ENCODE measurements at places on chromosomes 2 and 18.

GRCh38 chr18:39190508-39190907, 1624.9 kb upstream of the CELF4 start:
- DNase-seq = peak; percentile 36
- H3K36me3 ChIP-seq = no peaks in the 10 kb centered on the region
- no peaks in the 10 kb centered on the region for H3K27me3 ChIP-seq
- no peak overlapping the region for H3K4me3 ChIP-seq
- no peaks in the 10 kb centered on the region for H3K4me1 ChIP-seq

- H3K27ac ChIP-seq = no peak overlapping the region
- no peak for DNase-seq
- H3K27me3 ChIP-seq = no peaks in the 10 kb centered on the region
- H3K36me3 ChIP-seq = no peaks in the 10 kb centered on the region
Observed at GRCh38 chr2:25821225-25822056, 56.8 kb downstream of the ASXL2 start.

GRCh38 chr18:42517896-42518295, 562.9 kb downstream of the PIK3C3 start:
- H3K27ac ChIP-seq = no peak overlapping the region
- H3K36me3 ChIP-seq = no peaks in the 10 kb centered on the region
- no peak for DNase-seq
- H3K4me3 ChIP-seq = no peak overlapping the region

GRCh38 chr2:65049010-65049639, 7.1 kb upstream of the CEP68 start:
- H3K36me3 ChIP-seq = no peaks in the 10 kb centered on the region
- peaks cover 2% of the 10 kb centered on the region for H3K4me1 ChIP-seq
- H3K27ac ChIP-seq = no peak overlapping the region
- H3K4me3 ChIP-seq = no peak overlapping the region

DNA sequence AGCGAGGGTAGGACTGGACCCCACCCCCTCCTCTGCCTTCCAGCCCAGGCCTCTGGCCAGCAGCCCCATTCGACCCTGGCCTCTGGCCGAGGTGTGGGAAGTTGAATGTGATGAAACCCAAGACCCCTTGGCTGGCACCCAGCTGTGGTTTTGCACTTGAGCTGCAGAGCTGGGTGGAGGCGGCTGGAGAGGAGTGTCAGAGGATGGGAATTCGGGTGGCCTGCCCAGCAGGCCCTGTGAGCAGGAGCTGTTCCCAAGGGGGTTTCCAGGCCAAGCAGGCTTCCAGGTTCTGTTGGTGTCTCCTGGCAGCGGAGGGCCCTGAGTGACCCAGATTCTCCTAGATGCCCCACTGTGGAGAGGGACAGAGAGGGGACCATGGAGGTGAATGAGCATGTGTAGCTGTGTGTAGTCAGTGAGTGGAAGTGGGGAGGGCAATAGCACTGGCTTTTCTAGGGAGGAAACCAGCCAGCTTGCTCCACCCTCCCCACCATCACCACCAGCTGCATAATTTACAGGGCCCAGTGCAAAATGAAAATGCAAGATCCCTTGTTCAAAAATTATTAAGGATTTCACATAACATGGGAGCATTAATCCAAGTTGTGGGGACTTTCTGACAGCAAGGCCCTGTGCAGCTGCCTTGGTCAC, 172.2 kb upstream of the HAAO start:
- H3K27me3 ChIP-seq = no peaks in the 10 kb centered on the region
- H3K4me3 ChIP-seq = no peak overlapping the region
- DNase-seq = no peak
- H3K36me3 ChIP-seq = no peaks in the 10 kb centered on the region

DNA sequence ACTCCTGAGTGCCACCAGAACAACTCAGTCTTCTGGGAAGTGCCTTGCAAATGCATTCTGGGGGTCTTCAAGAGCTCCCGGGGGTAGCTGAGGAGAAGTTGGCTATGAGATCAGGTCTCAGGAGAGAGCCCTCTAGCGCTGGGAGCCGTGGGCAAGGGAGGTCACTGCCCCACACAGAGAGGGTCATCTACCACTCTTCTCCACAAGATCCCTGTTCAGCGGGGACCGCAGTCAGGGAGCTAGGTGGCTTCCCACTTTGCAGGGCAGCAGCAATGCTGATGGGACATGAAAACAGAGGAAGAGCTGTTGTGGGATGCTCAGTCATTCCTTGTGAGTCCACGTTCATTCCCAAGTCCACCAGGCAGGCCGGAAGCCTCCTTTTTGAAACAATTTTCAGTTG, 66.6 kb downstream of the ACKR3 start:
- DNase-seq = no peak
- H3K27ac ChIP-seq = no peak overlapping the region
- no peaks in the 10 kb centered on the region for H3K27me3 ChIP-seq

DNA sequence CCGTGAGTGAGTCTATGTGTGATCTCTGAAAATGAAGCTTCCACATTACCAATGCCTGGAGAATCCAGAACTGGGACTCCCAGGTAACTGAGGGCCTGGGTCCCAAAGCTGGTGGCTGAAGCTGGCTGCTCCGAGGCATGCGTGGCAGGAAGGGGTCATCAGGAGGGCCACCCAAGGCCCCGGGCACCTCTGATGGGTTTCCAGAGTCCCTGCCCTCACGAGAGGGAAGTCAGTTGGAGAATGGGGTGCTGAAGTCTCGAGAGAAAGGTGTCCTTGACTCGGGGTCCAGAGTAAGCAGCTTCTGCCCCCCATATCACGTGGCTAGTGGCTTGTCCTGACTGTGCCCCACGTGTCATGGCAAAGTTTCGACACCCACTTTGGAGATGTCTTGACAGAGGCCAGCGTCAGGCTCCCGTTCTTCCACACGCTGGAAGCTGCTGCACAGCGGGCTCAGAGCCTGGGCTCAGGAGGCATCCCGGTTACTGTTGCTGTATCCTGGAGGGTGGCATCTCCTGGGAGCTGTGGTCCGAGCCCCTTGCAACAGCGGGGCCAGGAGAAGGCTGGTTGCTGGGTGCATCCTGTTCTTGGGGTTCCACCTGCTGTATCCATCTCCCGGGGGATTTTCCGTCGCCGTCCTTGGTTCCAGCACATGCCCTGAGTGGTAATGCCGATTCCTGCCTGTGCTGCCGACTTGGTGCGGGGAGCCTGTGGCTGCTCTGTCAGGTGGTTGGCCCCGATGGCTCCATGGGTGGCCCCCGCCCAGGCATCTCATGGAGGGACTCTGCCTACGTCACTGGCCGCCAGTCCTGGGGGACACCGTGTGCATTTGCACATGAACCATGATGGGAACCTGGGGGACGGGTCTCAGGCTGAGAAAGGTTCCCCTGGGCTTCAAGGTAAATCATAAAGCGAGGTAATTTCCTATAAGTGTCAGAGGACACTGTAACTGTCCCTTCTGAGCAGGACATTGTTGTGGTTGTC, 183.3 kb upstream of the HDAC4 start:
- no peaks in the 10 kb centered on the region for H3K27me3 ChIP-seq
- no peak overlapping the region for H3K27ac ChIP-seq
- no peak for DNase-seq
- H3K4me3 ChIP-seq = no peak overlapping the region
- no peaks in the 10 kb centered on the region for H3K36me3 ChIP-seq

DNA sequence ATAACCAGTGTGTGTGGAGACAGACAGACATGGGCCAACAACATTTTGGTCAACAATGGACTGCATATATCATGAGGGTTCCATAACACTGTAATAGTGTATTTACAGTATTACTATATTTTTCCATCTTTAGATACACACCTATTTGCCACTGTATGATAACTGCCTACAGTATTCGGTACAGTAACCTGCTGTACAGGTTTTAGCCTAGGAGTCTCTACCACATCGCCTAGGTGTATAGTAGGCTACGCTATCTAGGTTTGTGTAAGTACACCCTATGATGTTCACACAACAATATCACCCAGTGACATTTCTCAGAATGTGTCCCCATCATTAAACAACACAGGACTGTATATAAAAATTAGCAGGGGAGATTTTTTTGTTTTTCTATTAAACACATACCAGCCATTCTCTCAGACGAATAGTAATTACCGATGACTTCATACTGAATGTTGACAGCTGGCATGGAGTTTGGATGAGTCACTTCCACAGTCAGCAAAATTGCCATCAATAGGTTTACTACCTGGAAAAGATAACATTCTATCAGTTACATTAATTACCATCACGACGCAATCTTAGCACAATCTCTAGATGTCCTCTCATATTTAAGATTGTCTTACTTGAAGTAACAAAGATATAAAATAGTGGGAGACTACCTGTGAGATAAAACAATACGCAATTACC, 10.8 kb downstream of the LAPTM4A start:
- no peak overlapping the region for H3K4me3 ChIP-seq
- H3K27me3 ChIP-seq = no peaks in the 10 kb centered on the region
- peaks cover 8% of the 10 kb centered on the region for H3K4me1 ChIP-seq
- H3K27ac ChIP-seq = no peak overlapping the region
- H3K36me3 ChIP-seq = peaks cover 17% of the 10 kb centered on the region

GRCh38 chr2:120294008-120294340, 41.3 kb downstream of the RALB start:
- H3K27ac ChIP-seq = no peak overlapping the region
- DNase-seq = no peak
- no peak overlapping the region for H3K4me3 ChIP-seq
- H3K36me3 ChIP-seq = peaks cover 3% of the 10 kb centered on the region

DNA sequence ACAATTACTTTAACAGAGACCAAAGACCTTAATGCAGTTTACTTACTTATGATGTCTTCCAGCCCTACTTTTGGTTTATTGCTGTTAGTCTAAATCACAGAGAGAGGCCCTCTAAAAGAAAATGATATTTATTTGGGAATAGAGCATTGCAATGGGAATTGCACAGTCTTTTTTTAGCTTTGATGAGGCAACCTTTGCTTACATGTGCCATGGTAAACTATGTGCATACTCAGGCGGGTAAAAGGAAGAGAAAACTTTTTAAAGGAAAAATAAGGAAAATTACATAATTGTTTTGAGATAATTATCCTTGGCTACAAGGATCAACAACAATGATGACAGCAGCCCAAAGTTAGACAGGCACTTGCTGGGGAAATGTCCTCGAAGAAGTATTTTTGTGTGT, 78.6 kb downstream of the EFEMP1 start:
- H3K36me3 ChIP-seq = no peaks in the 10 kb centered on the region
- no peak overlapping the region for H3K27ac ChIP-seq
- no peaks in the 10 kb centered on the region for H3K27me3 ChIP-seq
- DNase-seq = no peak
- H3K4me3 ChIP-seq = no peak overlapping the region

- peaks cover 5% of the 10 kb centered on the region for H3K4me1 ChIP-seq
- H3K36me3 ChIP-seq = peaks cover 37% of the 10 kb centered on the region
- H3K27ac ChIP-seq = no peak overlapping the region
- DNase-seq = no peak
- no peak overlapping the region for H3K4me3 ChIP-seq
Observed at GRCh38 chr2:241096979-241097378, 5.1 kb downstream of the MTERF4 start.

- no peak overlapping the region for H3K27ac ChIP-seq
- DNase-seq = peak; percentile 46
- H3K36me3 ChIP-seq = no peaks in the 10 kb centered on the region
- no peaks in the 10 kb centered on the region for H3K27me3 ChIP-seq
- no peaks in the 10 kb centered on the region for H3K4me1 ChIP-seq
Observed at GRCh38 chr2:14543284-14543683, 89.2 kb upstream of the LRATD1 start.

DNA sequence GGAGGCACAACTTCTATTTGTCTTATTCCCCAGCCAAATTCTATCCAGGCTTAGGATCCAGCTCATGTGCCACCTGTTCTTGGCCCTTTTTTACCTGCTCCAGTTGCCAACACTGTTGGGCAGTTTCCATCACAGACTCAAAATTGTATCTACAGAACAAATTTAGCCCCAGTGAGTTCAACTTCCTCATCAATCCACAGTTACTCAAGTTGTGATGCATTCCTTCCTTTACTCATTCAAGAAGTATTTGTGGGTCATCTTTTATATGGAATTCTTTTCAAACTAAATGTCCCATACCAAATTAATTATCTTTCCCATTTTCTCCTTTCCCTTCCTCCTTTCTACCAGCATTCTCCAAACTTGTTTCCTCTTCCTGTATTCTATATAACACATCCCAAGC, 12.7 kb upstream of the DDX18 start:
- no peaks in the 10 kb centered on the region for H3K4me1 ChIP-seq
- H3K36me3 ChIP-seq = no peaks in the 10 kb centered on the region
- no peak for DNase-seq
- no peak overlapping the region for H3K4me3 ChIP-seq
- H3K27ac ChIP-seq = no peak overlapping the region
- no peaks in the 10 kb centered on the region for H3K27me3 ChIP-seq

- H3K4me3 ChIP-seq = no peak overlapping the region
- H3K4me1 ChIP-seq = peaks cover 4% of the 10 kb centered on the region
- H3K27ac ChIP-seq = no peak overlapping the region
- no peaks in the 10 kb centered on the region for H3K36me3 ChIP-seq
Observed at GRCh38 chr2:127531221-127531648, 4.2 kb upstream of the MYO7B start.

- no peaks in the 10 kb centered on the region for H3K27me3 ChIP-seq
- H3K4me3 ChIP-seq = peak overlapping the region; percentile 10
- H3K27ac ChIP-seq = no peak overlapping the region
- no peaks in the 10 kb centered on the region for H3K4me1 ChIP-seq
- DNase-seq = no peak
Observed at GRCh38 chr2:238499731-238500580, 73.2 kb downstream of the ASB1 start.

- H3K27me3 ChIP-seq = no peaks in the 10 kb centered on the region
- H3K4me1 ChIP-seq = no peaks in the 10 kb centered on the region
- H3K36me3 ChIP-seq = no peaks in the 10 kb centered on the region
- DNase-seq = peak; percentile 11
- no peak overlapping the region for H3K4me3 ChIP-seq
Observed at GRCh38 chr2:14245901-14246300, 386.6 kb upstream of the LRATD1 start.

DNA sequence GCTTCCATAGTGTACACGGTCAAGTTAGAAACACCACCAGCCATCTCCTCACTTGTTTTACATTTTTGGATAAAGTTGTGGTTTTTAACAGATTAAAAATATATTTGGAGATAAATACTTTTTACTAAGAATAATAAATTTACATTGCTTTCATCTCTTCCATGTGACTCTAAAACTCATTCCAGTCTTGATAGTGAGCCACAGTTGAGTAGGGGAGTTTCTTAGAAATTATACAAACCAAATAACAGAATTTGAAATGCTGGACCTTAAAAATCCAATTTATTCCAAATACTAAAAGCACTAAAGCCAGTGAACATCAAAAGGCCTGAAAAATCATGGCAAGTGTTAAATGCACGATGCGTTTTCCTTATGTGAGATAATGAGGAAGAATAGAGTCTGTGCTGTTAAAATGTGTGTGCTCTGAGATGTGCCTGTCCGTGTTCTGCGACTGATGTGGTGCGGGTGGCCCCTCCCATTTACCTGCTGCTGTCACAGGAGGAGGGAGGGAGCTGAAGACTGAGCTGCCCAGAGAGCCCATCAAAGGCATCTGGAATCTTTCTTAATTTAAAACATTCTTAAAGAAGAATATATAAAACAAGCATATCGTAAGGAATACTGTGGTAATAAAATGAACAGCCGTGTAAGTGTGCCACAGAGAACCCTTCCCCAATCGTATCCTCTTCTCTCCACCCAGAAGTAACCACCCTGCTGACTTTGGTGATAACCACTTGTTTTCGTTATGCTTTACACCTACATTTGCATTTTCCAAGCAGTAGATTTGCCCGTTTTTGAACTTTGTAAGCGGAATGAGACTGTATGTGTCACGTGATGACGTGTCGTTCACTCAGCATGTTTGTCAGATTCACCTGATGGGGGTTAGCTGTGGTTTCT, 57.0 kb upstream of the TXNDC2 start:
- H3K4me3 ChIP-seq = no peak overlapping the region
- peaks cover 40% of the 10 kb centered on the region for H3K36me3 ChIP-seq
- no peak for DNase-seq

- peaks cover 34% of the 10 kb centered on the region for H3K4me1 ChIP-seq
- H3K4me3 ChIP-seq = no peak overlapping the region
- H3K27me3 ChIP-seq = no peaks in the 10 kb centered on the region
Observed at GRCh38 chr2:28620291-28620793, 124.5 kb downstream of the PLB1 start.
